ENCODE measurements at places on chromosomes 11 and 22.

DNA sequence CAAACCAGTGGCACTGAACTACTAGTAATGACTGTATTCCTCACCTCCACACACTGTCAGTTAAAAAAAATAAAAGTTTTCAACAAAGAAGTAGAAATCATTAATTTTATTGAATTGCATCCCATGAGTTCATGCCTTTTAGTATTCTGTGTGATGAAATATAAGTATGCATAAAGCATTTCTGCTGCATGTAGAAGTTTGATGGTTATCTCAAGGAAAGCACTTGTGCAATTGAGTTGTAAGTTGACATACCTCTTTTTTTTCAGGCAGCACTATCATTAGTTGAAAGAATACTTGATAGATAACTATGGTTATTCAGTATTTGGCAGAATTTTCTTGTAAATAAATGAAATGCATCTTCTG, 104.4 kb downstream of the STIM1 start:
- no peak for DNase-seq

- no peak for DNase-seq
Measured at GRCh38 chr11:122002926-122003325, 113.1 kb downstream of the BLID start.

- DNase-seq = no peak
Measured at GRCh38 chr11:112085822-112086421, 634 bp downstream of the TIMM8B start.

DNA sequence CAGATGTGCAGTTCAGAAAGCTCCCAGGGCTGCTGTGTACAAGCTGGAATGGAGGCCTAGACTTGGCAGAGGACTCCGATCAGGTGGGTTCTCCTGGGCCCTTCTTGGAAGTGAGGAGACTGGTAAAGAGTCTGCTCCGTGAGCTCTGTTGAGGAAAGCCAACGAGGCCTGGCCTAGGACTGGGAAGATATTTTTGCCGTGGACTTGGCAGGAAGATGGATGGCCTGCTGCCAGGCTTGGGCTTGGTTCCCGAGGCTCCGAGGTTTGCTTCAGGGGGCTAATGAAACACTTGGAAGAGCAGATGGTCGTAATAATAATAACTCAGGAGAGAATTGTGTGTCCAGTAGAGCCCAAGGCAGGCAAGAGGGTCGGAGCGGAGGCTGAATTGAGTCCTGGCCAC, 3.9 kb downstream of the GALR3 start:
- no peak for DNase-seq

GRCh38 chr11:114167771-114168448, 108.4 kb downstream of the ZBTB16 start:
- DNase-seq = no peak

- no peak for DNase-seq
Measured at GRCh38 chr11:67043572-67044349, 12.9 kb upstream of the RHOD start.

All from stimulated activated naive CD8-positive, alpha-beta T cell treated with anti-CD3 and anti-CD28 coated beads, Interleukin-15, amount 100 ng/mL, for 72 hours (primary cell).